ENCODE measurements at places on chromosomes 4 and X.

DNA sequence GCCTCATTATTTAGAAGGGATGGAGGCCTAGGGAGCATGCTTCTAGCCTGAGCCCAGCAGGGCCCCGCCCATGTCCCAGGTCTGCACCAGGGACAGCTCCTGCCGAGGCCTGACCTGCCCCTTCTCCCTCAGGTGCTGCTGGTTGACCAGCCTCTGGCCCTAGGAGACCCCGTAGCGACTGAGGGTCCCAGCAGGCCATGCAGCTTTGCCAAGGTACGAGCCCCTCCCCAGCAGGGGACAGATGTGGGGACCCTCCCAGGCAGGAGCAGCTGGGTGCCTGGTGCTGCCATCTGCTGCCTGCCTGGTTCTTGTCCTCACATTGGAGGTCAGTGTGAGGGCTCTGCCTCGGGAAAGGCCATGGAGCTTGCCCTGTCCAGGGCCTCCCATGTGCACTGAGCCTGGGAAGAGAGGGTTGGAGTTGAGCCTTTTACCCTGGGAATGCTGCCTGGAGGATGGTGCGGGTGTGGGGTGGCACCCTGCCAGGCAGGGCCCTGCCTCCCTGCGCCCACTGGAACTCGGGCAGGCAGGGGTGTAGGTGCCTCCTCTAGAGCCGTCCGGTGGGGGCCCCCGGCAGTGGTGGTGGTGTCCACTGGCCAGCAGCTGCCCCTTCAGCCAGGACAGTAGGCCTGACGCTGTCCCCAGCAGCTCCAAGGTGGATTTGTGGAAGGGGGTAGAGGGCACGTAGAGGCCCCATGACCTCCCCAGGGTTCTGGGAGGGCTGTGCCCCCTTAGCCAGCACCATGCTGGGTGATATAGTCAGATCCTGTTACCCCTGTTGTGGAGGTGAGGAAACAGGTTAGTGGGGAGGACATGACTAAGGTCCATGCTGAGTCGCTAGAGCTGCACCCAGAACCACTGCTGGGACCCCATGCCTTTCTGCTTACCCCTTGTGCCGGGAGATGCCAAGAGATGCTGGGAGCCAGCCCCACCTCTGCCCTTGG is 2.2 kb upstream of the MSANTD1 start:
- no peak for DNase-seq

DNA sequence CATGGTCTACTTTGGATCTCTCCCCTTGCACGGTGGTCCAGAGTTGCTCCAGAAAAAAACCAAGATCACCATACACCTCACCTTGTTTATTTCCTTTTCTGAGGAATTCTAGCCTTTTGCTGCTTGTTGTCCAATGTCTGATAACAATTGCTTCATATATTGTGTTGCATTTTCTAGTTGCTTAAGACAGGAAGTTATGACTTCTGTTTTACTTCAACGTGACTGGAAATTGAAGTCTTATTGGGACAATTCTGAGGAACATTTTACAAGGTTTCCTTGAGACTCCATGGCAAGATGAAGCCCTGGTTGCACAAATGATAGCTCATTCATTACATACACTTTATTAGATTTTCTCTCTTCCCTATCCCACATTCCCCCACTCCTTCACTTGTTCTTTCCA is 5.2 kb downstream of the CXCL1 start:
- DNase-seq = no peak

GRCh38 chrX:129629837-129630236 is 24.9 kb downstream of the APLN start:
- DNase-seq = no peak

DNA sequence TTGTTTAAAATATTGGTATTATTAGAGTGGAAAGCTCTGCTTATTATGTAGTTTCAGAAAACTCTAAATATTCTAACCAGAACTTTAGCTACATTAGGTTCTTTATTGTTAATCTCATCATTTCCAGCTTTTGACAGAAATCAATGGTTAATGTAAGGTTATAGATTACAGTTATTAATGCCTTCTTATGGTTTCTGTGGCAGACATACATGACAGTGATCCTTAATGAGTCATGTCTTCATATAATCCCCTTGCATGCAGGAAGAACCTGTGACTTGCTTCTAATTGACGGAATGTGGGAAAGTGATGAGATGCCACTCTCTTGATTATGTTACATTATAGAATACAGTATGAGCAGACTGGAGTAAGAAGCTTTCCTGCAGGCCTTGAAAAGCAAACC is 23.5 kb downstream of the KLHL8 start:
- no peak for DNase-seq
